Peyer's patch (tissue), 4 donors: ENCODE measurements at places on chromosomes 1 and 21. TPM values are rescaled to one million over a fixed set of nuclear protein-coding genes. Genes with fewer than 3 reads are reported as not detected.
A peak's percentile ranks its signal among the peaks of the same experiment; 100 is the strongest.

DNA sequence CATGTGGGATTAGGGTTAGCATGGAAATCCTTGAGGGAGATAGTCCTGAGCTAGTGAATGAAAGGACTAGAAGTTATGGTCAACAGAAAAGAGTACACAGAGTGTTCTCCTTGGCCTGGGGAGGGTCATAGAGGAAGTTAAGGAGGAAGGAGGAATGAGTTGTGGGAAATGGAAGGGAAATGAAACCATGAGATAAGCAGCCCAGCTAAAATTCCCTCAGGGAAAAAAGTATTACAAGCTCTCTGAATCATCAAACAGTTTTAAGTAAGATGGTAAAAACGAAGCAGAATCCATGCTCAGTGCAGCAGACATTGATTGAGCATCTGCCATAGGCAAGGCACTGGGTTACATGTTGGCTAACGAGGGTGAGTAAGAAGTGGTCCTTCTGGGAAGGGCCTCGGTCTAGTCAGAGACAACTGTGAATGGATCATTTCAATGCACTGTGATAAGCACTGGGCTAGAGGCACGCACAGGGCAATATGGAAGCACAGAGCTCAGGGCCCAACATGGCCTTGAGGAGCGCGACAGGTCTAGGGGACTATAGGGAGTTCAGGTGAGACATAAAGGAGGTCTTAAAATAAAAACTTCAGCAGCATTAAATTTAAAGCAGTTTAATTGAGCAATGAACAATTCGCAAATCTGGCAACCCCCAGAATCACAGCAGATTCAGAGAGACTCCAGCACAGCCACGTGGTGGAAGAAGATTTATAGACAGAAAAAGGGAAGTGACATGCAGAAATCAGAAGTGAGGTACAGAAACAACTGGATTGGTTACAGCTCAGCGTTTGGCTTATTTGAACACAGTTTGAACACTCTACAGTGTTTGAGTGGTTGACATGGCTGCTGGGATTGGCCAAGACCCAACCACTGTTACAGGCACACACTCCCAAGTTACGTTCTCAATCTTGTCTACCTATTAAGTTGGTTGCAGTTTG, 219.5 kb downstream of the HLX start:
- no peak for DNase-seq

DNA sequence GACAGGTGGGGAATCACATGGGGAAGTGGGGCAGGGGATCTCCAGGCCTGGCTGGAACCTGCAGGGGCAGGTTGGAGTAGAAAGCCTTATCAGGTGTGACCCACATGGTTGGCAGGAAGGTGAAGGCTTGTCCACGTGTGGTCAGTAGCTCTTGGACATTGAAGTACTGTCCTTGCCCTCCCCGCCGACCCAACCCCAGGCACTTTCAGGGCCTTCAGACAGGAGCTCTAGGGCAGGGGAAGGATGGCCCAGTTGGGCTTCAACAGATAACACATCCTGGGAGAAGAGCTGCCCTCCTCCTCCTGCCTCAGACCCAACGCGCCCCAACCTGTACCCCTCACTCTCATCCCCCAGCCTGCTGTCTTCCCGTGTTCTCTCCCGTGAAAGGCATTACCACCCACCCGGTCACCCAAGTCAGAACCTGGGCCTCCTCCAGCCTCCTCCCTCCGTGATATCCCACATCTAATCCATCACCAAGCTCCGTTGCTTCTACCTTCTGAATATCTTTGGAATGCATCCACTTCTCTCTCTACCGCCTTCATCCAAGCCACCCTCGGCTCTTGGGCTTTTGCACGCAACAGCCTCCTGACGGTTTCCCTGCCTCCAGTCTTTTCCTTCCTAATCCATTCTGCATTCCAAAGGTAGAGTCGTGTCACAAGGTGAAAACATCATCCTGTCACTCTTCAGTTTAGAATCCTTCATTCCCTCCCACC, 15.9 kb downstream of the PTPRF start:
- DNase-seq: no peak

DNA sequence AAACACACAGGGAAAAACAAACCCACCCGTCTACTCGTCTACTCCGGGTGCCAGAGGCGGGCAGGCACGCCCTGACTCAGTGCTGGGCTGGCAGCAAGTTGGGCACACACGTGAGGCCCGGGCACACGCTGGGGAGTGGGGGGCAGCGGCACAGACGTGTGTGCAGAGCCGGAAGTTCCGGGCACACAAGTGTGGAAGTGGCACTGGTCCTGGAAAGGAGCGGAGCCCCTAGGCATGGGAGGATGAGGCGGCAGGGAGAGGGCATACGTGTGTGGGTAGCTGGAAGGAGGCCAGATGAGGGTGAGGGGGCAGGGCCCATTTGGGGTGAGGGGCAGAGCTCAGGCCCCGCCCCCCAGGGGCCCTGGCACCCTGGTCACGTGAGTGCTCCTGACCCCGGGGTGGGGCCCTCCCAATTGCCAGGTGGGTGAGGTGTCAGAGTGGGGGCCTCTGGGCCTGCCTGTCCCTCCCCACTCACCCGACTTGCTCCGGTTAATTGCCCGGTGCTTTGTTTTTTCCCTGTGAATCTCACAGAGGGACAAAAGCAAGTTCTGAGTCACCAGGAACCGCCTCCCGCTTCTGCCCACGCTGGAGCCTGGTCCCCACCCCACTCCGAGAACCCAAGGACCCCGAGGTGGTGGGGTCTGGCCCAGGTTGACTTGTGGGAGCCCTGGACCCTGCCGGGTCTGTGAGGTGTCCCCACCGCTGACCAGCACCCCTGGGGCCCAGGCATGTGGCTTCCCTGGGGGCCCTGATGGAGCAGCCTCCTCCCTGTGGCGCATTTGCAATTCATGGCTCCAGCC, 104.8 kb upstream of the CASZ1 start:
- no peak for DNase-seq

GRCh38 chr1:24727501-24728216, 17.6 kb upstream of the CLIC4 start:
- DNase-seq: peak; percentile 74

DNA sequence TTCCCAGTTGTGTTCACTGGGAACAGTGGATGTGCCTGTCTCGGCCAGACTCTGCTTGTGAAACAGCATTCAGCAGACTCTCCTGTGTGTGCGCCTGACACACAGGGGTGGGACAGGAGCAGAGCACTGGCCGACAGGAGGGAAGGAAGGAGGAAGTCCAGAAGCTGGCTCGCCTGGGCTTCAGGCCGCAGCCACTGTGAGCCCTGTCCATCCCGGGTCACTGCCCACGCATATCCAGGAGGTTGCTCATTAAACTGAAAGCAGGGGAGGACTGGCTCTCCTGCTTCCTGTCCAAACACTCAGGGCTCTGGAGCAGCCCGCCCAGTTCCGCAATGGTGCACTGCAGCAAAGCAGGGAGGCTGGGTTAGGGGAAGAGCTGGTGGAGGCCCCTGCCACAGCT, 218.7 kb upstream of the VAMP3 start:
- DNase-seq: peak; percentile 37

Gene GOLT1A
- 84.9 TPM for total RNA-seq

GRCh38 chr1:112704934-112705627, 1.8 kb downstream of the RHOC start:
- DNase-seq: peak; percentile 66

Gene CYP4A11
- 4.7 TPM for total RNA-seq

DNA sequence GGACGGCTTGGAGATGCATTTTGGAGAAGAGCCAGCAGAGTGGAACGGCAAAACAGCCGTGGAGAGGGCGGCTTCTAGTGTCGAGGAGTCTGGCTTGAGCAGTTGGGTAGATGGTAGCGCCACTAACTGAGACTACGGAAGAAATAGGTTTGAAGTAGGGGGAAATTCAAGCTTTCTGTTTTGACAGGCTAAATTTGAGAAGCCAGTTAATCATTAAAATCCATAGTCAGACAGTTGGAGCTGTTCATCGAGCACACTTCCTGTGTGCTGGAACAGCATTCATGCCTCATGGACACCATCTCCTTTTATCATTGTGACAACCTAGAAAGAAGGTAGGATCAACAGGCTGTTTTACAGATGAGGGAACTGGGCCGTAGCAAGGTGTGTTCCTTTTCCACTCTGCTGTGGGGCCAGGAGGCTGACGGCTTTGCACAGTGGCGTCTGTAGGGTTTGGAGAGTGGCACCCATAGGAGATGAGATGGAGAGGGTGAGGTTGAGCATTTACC, 3.4 kb upstream of the PKLR start:
- DNase-seq: no peak

GRCh38 chr1:156236164-156236563, 5.8 kb upstream of the BGLAP start:
- no peak for DNase-seq

GRCh38 chr1:152029144-152029928, 7.5 kb downstream of the S100A11 start:
- no peak for DNase-seq

Gene COL9A2
- total RNA-seq: 11.6 TPM

DNA sequence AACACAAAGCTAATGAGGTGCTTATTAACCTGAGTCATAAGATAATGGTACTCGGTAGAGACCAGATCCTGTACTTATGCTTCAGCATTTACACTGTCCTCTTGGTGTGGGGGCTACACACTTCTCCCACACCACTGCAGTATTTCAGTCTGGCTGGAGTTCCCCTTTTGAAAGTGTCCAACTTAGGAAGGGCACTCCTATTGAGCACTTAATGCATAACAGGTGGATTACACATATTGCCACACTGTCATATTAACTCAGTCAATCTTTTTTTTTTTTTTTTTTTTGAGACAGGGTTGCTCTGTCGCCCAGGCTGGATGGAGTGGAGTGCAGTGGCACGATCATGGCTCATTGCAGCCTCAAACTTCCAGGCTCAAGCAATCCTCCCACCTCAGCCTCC, 1.5 kb downstream of the GPATCH4 start:
- DNase-seq: no peak

GRCh38 chr1:31757204-31757679, 6.9 kb downstream of the ADGRB2 start:
- DNase-seq: peak; percentile 59

Gene ARMH1
- total RNA-seq: 4.1 TPM

DNA sequence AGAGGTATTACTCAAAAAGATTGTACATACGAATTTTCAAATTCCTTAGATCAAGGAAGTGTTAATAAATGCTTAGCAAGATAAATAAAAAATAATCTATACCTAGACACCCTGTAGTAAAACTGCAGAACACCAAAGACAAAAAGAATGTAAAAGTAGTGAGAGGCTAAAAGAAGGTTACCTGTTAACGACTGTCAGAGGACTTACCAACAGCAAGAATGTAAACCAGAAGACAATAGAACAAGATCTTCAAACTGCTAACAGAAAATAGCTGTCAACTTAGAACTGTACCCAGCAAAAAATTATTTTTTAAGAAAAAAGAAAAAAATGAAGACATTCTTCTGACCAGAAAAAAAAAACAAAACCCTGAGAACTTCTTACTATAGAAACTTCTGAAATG, 51.2 kb downstream of the CD2 start:
- no peak for DNase-seq

Gene USH2A
- total RNA-seq: not detected

Gene CGN
- total RNA-seq: 166 TPM

- no peak for DNase-seq
These were observed 2.9 kb downstream of the FYB2 start for GRCh38 chr1:56816264-56816663.

GRCh38 chr1:76317299-76317900, 242.9 kb downstream of the ST6GALNAC3 start:
- DNase-seq: no peak

- no peak for DNase-seq
These were observed 61.2 kb upstream of the ABCG1 start for GRCh38 chr21:42157606-42158310.

GRCh38 chr1:147598621-147599361, 57.5 kb downstream of the BCL9 start:
- no peak for DNase-seq

DNA sequence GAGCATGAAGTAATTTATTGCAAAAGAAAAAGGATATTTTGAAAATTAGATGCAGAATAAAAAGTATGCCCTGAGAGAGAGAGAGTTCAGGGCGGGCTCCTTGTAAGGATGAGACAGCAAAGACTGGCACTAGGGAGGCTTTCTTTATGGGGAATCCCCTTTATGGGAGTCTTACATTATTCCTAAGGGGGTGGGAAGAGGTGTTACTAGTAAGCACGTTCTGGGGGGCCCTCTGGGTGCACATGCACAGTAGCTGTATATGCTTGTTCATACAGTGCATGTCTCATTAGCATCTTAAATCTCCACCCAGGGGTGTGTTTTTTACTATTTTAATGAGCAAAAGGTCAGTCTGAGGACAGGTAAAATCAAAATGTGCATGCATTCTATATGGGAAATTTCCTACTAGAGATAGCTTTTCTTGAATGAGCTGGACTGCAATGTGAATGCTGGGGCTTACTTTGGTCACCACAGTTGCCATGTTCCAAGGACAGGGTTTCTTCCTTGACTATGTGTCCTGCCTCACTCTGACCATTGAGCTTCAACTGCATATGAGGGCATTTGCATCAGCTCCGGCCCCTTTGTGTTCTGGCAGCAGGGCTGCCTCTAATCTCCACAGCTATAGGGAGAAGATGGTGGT, 614.1 kb downstream of the NUF2 start:
- no peak for DNase-seq

Gene ST6GALNAC3
- total RNA-seq: 3.5 TPM

Gene OR2L2
- not detected for total RNA-seq

DNA sequence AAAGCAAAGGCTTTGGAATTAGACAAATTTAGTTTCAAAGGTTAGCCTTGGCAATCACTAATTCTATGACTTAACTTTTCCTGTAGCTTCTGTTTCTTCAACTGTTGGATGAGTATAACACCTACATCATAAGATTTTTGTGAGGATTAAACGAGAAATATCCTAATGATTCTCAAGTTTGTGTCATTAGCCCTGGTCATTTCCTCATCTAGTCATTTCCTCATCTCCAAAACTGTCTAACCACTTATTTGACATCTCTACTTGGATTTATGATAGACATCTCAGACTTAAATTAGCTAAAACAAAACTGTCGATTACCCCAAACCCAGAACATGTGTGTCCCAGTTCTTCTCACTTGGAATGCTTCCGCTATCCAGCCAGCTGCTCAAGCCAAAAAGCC, 80.2 kb upstream of the CHODL start:
- no peak for DNase-seq

Gene B3GALT2
- 1.3 TPM for total RNA-seq

DNA sequence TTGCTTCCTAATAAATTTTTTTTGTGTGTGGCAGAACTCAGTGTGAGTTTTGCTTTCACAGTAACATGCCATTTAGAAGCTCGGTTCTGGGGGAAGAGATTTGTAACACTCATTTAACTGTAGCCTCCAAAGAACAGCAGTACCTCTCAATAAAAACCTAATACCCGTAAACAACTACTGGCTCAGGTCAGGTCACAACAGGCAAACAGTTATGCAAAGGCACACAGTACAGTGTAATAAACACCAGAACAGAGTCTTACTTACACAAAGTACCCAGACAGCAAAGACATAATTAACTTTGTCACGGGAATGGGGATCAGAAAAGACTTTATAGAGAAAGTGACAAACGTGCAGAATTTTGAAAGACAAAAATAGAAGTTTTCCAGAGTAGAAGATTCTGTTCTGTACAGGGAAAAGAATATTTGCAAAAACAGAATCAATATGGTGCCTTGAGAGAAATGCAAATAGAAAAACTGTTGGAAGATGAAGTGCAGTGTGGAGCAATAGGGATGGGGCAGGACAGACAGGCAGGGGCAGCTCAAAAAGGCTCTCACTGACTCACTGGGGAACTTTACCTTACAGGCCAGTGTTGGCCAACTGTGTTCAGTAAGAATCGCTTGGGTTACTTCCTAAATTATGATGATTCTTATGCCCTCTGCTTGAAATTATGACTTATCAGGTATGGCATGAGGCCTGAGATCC, 38.8 kb downstream of the EGLN1 start:
- DNase-seq: no peak

- DNase-seq: no peak
These were observed 171.0 kb downstream of the EIF4G3 start for GRCh38 chr1:21005466-21006239.

GRCh38 chr1:209787551-209787950, 3.2 kb upstream of the C1orf74 start:
- DNase-seq: no peak
